ENCODE measurements at places on chromosomes 6 and 20.
A peak's percentile ranks its signal among the peaks of the same experiment; 100 is the strongest.

GRCh38 chr6:70474751-70475150 is 61.4 kb downstream of the FAM135A start:
- no peak for DNase-seq

- no peak for DNase-seq
Measured at GRCh38 chr6:146265056-146265455, 236.2 kb downstream of the GRM1 start.

GRCh38 chr6:32956176-32956575 is 3.3 kb upstream of the HLA-DMA start:
- no peak for DNase-seq

DNA sequence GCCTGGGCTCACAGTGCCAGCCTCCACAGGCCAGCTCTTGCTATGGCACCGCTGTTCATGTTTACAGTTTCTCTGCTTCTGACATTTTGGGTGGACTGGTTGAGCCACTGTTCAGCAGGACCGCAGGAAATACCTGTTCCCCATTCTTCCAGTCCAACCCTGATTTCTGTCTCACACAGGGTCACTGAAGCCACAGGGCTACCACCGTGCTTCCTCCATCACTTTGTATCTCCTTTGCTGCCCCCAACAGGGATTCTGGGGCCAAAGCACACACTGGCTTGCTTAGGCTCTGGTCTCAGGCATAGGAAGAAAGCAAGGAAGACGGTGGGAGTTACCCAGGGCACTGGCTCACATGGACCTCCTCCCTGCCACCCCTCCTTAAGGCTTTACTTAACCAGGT is 164.5 kb downstream of the UNC5CL start:
- no peak for DNase-seq

GRCh38 chr6:78909391-78909790 is 42.0 kb downstream of the IRAK1BP1 start:
- DNase-seq, result no peak

GRCh38 chr6:70843328-70843918 is 113.4 kb downstream of the B3GAT2 start:
- DNase-seq, result no peak

- peak; percentile 63 for DNase-seq
Measured at GRCh38 chr6:16681260-16681873, 79.9 kb downstream of the ATXN1 start.

- DNase-seq, result no peak
Measured at GRCh38 chr6:42711930-42712329, 10.5 kb downstream of the PRPH2 start.

GRCh38 chr20:845941-846893 is 12.7 kb downstream of the FAM110A start:
- DNase-seq, result no peak

DNA sequence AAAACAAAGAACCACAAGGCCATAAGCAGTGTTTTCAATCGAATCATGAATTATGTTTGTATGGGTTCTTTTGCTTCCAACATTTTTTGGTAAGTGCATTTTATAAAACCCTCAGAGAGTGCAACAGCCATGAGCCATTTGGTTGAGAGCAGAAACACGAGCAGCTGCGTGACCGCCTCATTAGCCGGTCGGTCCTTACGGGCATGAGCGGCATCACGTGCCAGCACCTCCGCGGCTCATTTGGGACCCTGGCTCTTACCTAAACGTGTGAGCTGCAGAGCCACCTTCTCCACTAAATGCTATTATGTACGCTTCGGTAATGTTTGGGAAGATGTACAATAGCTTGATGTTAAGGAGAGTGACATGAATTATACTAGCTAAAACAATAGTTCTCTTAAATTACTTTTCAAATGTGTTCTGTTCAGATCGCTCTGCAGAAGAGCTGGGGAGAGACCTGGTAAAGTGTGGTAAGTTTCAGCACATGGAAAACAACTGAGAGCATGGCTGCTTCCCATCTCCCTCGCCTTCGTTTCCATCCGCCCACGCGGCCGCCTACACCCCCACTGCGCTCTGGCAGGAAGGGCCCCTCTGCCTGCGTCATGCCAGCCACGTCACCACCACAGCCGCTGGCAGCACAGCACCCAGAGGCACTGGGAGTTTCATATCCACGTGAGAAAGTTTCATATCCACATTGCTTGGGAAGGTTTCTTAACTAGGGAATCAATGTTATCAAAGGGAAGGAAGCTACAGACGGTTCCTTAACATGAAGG is 23.7 kb upstream of the PDE10A start:
- DNase-seq, result no peak

DNA sequence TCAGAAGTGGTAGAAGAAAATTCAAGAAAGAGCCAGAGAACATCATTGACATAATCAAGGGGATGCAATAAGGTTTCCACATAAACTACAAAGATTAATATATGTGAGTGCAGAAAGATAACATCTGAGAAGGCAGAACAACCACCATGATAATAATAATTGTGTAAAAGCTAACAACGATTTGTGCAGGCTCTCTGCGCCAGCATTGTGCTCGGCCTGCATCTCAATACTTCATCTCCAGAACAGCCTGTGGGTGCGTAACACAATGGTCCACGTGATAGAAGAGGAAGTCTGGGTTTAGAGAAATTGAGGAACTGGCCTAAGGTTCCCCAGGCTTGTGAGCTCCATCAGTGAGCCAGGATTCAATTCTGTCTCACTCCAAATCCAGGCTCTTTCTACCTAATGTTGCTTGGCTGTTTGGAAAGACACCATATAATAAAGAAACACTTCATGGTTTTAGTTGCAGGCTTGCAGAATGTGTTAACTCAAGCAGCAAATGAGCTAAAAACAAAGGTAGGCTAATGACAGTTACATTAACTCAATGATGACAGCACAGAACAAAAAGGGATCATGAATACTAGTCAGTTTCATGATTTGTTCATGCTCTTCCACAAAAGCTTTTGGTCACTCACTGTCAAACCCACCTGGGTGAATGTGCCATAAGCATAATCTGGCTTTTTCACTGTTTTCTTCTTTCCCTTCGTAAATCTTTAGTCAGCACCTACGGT is 71.2 kb downstream of the LY86 start:
- no peak for DNase-seq

- no peak for DNase-seq
Measured at GRCh38 chr6:15404685-15404980, 158.8 kb downstream of the JARID2 start.

DNA sequence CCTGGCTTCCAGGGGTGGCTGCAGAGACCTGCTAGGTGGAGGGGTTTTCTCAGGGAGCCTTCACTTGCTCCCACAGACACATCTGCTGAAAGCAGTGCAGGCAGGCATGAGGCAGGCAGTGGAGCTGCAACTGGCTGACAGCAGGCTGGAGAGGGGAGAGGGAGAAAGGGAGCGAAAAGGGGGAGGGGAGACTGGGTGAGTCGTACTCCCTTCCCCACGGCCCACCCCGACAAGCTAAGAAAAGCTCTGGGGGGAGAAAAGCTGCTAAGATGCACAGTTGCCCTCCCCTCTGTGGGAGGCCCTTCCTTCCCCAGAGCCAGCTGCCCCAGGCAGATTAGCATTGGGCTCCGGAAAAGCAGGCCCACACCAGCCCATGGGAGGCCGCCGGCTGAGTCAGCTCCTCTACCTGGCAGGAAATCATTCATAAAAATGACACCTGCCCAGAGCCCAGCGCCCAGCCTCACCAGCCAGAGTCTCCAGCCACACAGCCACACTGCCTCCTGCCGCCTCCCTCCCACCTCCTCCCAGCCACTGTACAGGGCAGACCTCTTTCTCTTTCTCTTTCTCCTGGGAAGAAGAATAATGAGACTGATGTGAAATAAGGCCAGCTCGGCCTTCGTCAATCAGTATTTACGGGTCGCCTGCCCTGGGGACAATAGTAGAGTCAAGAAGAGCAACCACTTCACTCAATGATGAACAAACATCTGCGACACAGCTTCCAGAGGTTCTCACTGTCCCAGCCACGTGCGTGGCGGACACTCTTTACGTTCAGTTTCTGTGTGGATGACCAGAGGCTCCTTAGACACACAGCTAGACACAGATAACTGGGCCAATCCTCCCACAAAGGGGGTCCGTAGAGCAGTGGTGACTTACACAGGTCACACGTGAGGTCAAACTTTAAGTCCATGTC is 7.7 kb upstream of the C20orf203 start:
- no peak for DNase-seq

- DNase-seq, result no peak
Measured at GRCh38 chr6:96505363-96505762, 16.2 kb upstream of the UFL1 start.

DNA sequence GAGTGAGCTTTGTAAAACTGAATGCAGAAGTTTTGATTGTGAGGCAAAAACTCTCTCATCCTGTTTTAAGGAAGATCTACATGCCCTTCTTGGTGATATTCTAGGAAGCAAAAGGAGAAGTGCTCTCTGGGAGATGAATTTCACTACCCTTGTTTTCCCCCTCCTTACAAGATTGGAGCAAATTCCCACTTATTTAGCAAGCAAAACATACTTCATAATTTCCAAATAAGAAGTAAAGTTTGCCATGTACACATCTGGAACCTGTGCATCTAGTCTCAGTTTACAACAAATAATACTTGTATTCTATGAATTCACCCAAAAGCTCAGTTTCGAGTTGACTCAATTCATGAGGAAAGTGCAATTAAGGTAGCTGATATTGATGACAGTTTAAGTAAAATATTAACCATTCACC is 27.6 kb upstream of the IFNGR1 start:
- no peak for DNase-seq

DNA sequence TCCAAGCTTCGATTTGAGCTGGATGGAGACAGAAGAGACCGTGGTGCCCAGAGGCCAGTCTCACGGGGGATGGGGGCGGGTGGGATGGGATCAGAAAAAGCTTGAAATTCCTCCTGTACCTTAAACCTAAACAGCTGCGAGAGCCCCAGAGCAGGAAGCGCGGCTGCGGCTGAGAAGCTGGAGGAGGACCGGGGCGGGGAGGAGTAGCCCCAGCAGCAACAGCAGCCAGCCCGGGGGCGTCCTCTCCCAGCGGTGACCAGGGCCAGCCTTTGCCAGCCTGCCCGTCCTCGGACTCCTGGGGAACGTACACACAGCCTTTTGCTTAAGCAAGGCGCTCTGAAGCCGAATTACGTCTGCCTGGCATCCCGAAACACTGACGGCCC is 17.4 kb upstream of the PRDM13 start:
- no peak for DNase-seq

Measured in AG04450 (cell line).